ENCODE measurements at places on chromosomes 7 and 10.

DNA sequence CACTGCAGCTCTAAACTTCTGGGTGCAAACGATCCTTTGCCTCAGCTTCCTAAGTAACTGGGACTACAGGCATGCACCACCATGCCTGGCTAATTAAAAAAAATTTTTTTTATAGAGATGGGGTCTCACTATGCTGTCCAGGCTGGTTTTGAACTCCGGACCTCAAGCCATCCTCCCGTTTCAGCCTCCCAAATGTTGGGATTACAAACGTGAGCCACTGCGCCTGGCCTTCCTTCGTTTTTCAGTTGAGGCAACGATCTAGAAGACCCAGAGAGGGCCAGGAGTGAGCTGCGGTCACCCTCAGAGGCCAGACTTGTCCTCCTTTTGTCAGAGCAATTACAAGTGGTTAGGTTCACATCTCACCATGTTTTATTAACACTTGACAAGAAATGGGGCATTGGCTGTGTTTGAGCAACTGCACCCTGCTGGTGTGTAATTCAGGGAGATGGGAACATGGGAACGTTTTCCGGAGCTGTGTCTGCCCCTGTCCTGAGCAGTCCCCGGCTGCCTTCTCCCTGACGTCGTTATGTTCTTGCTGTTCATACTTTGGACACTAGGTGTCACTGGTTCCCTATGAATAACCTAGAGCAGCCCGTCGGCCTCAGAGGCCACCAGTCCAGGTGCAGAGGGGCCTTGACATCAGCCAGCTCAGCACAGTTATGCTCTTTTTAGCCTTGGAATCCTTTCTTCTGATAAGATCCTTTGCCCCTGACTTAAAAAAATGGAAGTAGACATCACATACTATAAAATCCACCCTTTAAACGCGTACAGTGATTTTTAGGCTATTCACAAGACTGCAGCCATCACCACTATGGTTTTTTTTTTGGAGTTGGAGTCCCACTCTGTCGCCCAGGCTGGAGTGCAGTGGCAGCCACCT lies 375.0 kb downstream of the TYW1 start:
- peak; percentile 72 for DNase-seq

- no peak for DNase-seq
Observed at GRCh38 chr7:44961844-44962482, 16.9 kb downstream of the MYO1G start.

- no peak for DNase-seq
Observed at GRCh38 chr10:49837685-49838084, 75.6 kb upstream of the OGDHL start.

DNA sequence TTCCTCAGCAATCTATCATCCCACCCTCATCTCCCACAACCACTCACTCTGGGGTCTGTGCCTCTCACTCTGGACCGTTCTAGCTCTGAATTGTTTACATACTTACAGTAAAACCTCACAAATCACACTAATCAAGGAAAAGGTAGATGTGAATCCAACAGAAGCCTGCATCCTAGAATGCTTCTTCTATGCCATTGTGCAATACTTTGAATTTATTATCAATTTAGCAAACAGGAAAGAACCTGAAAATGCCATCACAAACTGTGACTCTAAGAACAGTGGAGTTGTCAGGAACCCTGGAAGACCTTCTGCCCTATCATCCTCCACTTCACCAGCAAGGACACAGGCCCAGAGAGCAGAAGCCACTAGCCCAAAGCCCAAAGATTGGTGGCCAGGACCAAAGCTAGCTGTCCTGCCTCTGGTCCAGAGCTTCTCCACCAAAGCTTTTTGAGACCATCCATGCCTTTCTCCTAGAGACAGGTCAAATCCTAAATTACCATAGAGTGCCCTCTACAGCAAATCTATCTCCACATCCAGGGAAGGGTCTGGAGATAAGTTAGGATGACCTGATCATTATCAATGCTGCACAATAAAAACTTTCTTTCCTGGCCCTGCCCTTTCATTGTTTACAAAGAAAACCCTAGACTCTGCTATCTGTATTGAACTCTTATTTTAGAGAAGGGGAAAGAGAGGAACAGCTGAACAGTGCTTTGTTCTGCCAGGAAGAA lies 2.4 kb downstream of the SORBS1 start:
- no peak for DNase-seq

DNA sequence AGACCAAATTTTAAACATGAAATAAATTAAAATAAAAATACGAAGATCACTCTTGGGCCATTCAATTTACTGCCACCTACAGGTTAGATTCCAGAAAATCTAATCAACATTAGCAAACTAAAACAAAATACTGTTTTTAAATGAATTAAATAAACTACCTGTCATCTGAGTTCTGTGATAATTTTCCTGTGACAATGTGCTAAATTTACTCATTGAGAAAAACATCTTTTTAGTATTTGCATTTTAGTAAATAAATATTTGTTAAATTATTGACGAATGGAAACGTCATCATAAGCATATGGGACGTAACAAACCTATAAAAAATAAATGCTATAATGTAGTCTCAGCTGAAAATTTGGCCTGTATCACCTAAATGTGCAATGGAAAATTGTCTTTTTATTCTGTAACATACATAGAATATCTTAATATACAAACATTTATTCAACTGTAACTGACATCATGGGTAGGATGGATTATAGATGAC lies 72.1 kb downstream of the ITGB8 start:
- DNase-seq, result no peak

- peak; percentile 8 for DNase-seq
Observed at GRCh38 chr10:110609605-110610004, 34.5 kb upstream of the RBM20 start.

- no peak for DNase-seq
Observed at GRCh38 chr10:77602913-77603533, 34.6 kb downstream of the KCNMA1 start.

- no peak for DNase-seq
Observed at GRCh38 chr7:132125872-132126595, 450.2 kb downstream of the PLXNA4 start.

GRCh38 chr10:71999360-72000072 lies 35.3 kb downstream of the CHST3 start:
- DNase-seq, result no peak

DNA sequence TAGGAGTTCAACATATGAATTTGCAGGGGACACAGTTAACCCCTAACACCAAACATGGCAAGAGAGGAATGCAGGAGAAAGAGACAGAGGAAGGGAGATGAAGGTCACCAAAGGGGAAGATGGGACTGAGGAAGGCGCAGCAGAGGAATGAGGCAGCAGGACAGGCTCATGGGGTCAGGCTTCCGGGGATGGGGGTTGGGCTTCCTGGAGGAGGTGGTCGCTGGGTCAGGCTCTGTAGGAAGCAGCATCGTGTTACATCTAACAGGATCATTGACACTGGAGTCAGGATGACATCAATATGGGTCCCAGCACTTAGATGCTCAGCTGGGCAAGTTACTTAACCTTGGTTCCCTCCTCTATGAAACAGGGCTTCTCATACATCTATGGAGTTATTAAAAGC lies 113.2 kb downstream of the NPTX2 start:
- DNase-seq, result no peak

DNA sequence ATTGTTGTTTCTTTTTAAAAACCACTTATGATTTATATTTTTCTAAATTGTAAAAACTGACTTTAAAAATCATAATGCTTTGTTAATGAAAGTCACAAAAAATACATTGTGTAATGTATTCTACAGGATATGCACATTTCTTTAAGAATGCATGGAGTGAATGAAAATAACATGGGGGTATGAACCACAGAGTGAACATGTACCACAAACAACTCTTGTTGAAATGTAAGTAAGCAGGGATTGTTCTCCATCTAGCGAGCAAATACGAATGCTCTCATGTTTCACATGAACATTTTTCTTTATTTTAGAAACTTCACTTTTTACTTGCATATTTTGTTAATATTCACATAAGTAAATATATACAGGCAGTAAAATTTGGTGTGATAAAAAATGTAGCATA lies 35.6 kb upstream of the LAMB4 start:
- no peak for DNase-seq

DNA sequence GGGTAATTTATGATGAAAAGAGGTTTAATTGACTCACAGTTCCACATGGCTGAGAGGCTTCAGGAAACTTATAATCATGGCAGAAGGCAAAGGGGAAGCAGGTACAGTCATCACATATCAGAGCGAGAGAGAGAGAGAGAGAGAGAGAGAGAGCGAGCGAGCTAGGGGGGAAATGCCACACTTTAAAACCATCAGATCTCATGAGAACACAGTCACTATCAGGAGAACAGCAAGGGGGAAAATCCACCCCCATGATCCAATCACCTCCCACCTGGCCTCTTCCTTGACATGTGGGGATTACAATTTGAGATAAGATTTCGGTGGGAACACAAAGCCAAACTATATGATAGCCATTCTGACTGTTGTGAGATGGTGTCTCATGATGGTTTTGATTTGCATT lies 576.3 kb downstream of the GFRA1 start:
- no peak for DNase-seq

DNA sequence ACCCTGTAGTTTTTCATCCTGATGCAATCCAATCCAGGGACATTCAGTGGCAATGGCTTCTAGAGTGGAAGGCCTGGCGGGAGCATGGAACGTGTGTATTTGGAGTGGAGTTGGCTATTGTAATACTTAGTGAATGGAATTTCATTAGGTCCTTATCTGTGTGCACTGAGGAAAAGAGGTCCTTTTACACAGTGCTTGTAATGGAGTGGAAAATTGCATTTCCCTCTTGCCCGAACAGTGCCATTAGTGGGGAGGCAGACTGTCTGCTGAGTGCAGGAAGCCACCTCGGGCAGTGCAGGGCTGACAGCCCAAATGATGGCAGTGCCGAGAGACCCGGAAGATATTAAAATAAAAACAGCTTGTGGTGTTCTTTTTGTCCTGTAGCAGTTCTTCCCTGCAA lies 786.6 kb downstream of the LRMDA start:
- DNase-seq, result no peak

DNA sequence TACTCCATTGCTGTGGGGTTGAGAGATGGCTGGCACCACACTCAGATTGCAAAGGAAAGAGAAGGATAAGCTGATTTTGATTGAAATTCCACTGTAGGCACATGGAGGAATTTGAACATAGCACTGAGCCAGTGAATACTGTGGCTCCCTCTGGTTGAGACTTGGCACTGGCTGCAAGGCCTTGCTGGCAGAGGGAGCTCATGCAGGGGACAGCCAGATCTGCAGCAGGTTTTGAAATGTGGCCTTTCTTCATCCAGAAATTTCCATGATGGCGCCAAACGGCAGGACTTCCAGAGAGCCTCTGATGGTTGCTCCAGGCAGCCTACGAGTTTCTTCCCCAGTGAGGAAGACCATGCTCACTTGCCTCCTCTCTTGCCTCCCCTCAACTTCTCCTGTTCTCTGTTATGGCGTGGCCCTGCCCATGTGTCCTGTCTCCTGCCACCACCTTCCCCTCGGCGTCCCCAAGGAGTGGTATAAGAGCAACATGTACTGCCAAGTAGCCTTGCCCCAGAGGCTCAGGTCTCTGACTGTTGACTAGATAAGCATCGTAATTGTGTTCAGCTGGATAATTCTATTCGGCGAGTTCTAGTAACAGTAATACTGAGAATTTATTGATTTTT lies 265.6 kb downstream of the CCDC3 start:
- DNase-seq, result no peak

- DNase-seq, result no peak
Observed at GRCh38 chr7:51778121-51778520, 461.5 kb upstream of the COBL start.

DNA sequence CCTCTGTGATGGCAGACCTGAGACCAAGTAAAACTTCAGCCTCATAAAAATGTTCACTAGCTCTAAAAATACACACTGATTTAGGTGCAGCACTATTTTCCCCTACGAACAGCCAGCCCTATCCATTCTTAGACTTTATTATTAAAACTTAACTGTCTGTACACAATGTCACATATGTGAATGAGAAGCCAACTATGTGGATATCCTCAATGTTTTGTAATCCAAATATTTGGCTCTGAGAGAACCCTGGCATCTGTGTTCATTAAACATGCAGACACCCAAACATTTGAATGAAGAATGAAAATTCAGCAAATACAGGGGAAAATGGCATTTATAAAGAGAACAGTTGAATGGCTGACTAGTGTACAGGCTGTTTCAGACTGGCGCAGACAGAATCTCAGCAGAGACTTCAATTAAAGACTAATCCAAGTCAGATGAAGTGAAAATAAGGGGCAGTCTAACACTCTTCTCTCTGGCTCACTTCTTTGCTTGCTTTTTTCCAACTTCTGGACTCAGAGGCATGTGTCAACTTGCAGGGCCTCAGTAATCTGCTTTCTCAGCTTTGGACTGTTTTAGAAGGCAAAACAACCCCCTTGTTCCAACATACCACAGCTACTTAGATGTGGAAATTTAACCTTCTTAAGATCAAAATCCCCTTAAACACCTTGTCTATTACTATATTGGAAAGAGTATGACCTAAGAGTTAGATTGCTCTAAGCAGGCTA lies 47.4 kb upstream of the FAM180A start:
- DNase-seq, result no peak

DNA sequence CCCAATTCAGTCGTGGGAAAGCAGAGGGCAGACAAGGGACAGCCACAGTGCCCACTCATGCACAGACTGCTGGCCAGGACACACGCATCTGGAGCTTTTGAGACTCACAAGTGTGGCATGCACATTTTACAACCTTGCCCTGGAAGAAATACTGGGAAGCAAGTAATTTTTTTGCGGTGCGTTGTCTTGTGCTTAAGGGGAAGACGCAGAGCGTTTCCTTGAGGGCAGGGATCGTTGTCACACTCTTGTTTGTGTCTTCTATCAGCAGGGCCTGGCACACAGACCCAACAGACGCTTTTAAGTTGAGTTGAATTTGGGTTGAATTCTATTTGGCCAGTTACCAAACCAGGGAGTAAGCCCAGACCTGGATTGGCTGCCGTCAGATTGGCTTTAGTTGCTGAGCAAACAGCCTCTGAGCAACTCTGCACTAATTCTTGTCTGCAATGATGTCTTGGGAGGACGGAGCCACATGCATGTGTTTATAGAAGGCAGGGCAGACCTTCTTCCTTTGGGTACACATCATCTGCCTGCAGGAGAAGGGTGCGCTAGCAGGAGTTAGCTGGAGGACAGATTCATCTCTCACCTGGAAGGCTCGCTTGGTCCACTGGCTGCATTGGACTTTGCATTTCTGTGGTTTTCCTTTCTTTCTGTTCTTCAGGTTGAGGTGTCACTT lies 38.4 kb downstream of the IL2RA start:
- no peak for DNase-seq

- no peak for DNase-seq
Observed at GRCh38 chr10:75651417-75651816, 220.0 kb downstream of the LRMDA start.

Data from COR-L47 (cell line).